ENCODE measurements at places on chromosomes 6 and 20.

- DNase-seq = no peak
Measured at GRCh38 chr6:18362058-18362561, 25.0 kb upstream of the RNF144B start.

- DNase-seq = peak; percentile 49
Measured at GRCh38 chr20:37651932-37652331, 41.9 kb upstream of the CTNNBL1 start.

- DNase-seq = no peak
Measured at GRCh38 chr6:154060076-154060475, 21.0 kb downstream of the OPRM1 start.

DNA sequence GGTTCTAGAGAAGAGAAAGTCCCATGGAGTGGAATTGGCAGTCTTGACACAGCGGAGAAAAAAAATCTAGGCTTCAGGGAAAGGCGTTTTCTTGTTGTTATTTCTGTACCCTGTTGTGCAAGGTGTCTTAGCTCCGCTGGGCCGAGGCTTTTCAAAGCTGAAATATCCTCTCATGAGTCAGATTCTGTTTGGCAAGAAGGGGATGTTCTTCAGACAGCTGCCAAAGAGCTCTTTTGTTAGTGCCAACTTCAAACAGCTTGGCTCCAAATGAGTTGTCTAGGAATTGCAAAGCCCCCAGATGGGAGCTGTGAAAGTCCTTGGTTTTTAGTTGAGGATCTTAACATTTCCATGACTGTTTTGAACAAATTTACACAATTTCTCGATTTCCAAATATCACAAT is 45.6 kb downstream of the LRRN4 start:
- DNase-seq = peak; percentile 18

DNA sequence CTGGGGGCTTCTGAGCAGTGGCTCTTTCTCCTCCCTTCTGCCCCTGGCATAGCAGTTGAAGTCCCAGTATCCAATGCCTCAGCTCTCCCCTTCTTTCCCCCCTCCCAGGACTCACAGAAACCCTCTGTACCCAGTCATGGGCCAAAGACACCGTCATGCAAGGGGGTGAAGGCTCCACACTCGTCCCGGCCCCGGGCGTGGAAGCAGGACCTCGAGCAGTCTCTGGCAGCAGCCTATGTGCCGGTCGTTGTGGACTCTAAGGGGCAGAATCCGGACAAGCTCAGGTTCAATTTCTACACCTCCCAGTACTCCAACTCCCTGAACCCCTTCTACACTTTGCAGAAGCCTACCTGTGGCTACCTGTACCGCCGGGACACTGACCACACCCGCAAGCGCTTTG is 10.4 kb upstream of the GUCA1A start:
- no peak for DNase-seq

- DNase-seq = no peak
Measured at GRCh38 chr20:15759594-15759993, 813.7 kb downstream of the KIF16B start.

DNA sequence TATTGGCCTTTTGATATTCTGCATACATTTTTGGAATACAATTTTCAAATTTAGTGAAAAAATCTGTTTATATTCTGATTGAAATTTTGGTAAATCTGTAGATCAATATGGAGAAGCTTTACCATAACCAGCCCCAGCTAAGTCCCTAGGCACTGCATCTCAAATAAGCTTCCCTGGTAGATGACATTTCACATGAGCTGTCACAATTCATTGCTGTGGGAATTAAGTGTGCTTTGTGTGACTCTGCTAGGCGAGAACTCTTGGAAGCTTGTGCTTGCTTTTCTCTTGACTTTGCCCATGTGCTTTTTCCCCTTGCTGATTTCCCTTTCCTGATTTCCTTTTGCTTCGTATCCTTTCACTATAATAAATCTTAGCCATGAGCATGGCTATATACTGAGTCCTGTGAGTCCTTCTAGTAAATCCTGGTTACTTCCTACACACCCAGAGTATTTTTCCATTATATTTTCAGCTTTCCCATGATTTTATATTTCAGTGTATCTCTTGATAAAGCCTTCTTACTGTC is 166.5 kb upstream of the MMS22L start:
- DNase-seq = no peak
